ENCODE measurements at places on chromosomes 5 and 9.

DNA sequence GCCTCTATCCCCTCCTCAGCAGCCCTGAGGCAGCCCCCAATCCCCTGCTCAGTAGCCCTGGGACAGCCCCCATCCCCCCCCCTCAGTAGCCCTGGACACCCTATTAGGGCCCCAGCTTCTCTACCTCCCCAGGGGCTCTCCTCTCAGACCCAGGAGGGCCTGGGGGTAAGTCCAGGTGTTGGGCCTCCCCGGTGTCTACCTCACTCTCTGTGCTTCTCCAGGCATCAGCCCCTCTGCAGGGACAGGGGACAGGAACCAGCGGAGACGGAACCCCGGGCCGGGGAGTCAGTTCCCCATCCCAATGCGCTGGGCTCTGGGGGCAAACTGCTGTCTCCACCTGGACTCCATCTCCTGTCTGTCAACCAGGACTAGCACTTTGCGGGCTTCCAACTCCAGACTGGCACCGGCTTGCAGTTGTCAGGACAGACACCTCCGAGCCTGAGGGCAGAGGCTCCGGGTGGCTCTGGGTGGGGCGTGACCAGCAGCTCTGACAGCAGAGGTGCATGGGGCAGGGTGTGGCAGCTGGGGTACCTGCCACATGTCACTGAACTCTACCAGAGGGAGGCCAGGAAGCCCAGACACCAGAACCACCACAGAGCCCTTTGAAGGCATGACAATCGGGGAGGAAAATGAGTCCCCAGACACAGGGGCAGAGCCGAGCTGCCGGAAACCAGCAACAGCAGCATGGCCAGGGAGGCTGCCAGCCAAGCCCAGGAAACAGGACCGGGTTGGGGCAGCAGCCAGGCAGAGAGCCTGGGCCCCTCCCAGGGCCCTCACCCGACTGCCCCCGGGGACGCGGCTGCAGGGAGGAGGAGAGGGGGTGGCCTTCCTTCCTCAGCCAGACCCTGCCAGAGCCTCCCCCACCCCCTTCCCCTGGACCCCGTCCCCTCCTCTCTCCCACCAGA is 17.7 kb upstream of the UBAC1 start:
- H3K27ac ChIP-seq, result no peak overlapping the region
- 0 out of 2 replicates have a peak, but pooled peaks cover 4% of the 10 kb centered on the region for H3K4me1 ChIP-seq
- DNase-seq, result no peak
- no peak overlapping the region for H3K4me3 ChIP-seq

DNA sequence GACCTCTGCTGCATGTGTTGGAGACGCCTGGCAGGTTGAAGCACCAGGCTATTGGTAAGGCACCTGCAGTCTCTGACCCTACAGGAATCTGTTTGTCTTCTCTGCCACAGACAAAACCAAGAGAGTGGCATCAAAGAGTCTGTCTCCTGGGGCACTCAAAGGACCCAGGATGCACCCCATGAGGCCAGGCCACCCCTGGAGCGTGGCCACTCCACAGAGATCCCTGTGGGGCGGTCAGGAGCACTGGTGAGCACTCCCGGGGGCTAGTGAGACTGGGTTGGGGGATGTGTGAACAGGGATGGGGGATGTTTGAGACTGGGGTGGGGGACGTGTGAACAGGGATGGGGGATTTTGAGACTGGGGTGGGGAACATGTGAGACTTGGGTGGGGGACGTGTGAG is 240.3 kb downstream of the CACNA1B start:
- no peak for DNase-seq
- H3K27ac ChIP-seq, result no peak overlapping the region
- H3K4me3 ChIP-seq, result no peak overlapping the region
- H3K36me3 ChIP-seq, result peaks cover 53% of the 10 kb centered on the region
- peaks cover 14% of the 10 kb centered on the region for H3K27me3 ChIP-seq

DNA sequence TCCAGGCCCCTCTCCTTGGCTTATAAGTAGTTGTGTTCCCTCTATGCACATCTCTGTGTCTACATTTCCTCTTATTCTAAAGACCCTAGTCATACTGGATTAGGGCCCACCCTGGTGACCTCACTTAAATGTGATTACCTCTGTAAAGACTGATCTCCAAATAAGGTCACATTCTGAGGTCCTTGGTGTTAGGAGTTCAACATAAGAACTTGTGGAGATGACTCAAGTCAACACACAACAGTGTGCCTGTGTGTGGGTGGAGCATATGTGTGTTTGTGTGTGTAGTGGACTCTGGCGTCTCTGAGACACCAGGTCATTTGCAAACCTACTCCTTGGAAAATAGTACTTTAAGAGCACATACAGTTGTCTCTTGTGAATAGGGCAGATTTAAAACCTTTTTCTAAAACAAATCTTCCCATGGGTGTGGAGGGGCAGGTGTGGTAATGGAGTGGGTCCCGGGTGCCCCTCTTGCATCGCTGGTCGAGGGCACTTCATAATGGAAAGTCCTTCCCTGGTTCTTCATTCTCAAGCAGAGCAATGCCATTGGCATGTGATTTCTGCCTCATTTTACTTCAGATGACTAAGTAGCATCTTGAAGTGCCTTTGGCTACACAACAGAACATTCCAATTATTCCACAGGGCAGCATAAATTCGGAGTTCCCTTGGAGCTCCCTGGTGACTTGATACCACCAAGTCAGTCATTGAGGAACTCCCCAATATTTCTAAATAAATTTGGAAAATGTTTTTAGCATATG is 84.4 kb downstream of the C9orf152 start:
- peak overlapping the region; percentile 47 for H3K27ac ChIP-seq
- H3K4me1 ChIP-seq, result peaks cover 86% of the 10 kb centered on the region
- H3K4me3 ChIP-seq, result no peak overlapping the region
- DNase-seq, result no peak

- H3K27me3 ChIP-seq, result no peaks in the 10 kb centered on the region
- peaks cover 67% of the 10 kb centered on the region for H3K36me3 ChIP-seq
- no peak overlapping the region for H3K4me3 ChIP-seq
- H3K27ac ChIP-seq, result no peak overlapping the region
- H3K4me1 ChIP-seq, result no peaks in the 10 kb centered on the region
These were observed 19.9 kb upstream of the SLC6A3 start for GRCh38 chr5:1465117-1465516.

DNA sequence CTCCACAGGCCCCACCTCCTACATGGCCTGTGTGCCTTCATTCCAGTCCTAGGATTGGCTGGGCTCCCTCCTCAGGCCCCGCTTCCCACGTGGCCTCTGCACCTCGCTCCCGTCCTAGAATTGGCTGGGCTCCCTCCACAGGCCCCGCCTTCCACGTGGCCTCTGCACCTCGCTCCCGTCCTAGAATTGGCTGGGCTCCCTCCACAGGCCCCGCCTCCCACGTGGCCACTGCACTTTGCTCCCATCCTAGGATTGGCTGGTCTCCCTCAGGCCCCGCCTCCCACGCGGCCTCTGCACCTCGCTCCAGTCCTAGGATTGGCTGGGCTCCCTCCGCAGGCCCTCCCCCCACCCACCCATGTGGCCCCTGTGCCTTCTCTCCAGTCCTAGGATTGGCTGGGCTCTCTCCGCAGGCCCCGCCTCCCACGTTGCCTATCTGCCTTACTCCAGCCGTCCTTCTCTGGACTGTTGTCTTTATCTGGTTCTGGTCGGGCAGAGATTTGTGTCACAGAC is 45.3 kb upstream of the CACNA1B start:
- no peaks in the 10 kb centered on the region for H3K4me1 ChIP-seq
- no peak overlapping the region for H3K27ac ChIP-seq
- DNase-seq, result no peak
- H3K27me3 ChIP-seq, result no peaks in the 10 kb centered on the region
- H3K36me3 ChIP-seq, result peaks cover 35% of the 10 kb centered on the region

DNA sequence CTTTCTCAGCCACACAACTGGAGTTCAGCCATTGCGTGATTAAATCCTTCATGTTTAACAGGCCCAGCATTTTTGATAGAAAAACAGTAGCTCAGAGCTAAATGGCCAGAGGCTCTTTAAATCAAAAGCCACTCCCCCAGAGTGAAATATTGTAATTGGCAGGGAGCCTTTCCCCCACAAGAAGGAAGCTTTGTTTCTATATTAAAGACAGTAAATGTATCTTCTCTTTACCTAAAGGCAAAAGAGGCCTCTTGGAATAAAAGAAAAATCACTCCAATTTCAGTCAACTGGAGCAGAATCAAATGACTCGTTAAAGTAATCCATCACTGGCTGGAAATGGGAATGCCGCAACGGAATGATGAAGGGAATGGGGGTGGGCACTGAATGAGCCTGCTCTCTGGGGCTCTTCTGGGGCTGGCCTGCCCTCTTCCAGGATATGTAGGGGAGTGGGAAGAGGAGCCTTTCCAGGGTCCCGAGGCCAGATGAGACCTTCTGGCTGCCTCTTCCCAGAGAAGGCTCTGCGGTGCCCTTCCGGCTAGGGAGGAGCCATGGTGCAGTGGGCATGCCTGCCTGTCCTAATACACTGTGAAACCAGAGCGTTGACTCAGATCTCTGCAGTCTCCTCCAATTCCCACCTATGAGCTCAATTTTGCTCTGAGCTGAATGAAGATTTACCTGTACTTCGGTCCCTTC is 45.2 kb downstream of the ANKDD1B start:
- H3K27me3 ChIP-seq, result no peaks in the 10 kb centered on the region
- peaks cover 23% of the 10 kb centered on the region for H3K4me1 ChIP-seq
- H3K4me3 ChIP-seq, result no peak overlapping the region
- H3K36me3 ChIP-seq, result no peaks in the 10 kb centered on the region
- no peak overlapping the region for H3K27ac ChIP-seq

DNA sequence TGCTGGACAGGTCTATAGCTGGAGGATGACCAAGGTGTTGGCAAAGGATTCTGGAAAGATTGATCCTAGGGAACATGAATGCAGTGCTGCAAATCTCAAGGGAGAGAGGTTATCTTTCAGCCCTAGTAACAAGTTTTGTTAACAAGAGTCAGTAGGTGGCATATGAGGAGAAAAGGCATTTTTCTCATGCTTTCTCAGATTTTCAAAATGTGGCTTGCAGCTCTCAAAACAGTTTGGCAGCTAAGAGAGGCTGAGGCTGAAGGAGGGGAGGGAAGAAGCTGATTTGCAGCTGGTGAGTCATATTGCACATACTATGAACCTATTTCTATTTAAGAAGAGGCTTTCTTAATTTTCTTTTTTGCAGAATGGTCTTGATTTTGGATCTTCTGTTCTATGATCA is 64.3 kb upstream of the PCA3 start:
- DNase-seq, result no peak
- H3K4me1 ChIP-seq, result peaks cover 11% of the 10 kb centered on the region
- H3K4me3 ChIP-seq, result no peak overlapping the region
- H3K27ac ChIP-seq, result no peak overlapping the region

- DNase-seq, result no peak
- no peaks in the 10 kb centered on the region for H3K4me1 ChIP-seq
- no peak overlapping the region for H3K27ac ChIP-seq
- H3K4me3 ChIP-seq, result no peak overlapping the region
- H3K27me3 ChIP-seq, result no peaks in the 10 kb centered on the region
These were observed 308.0 kb downstream of the MCTP1 start for GRCh38 chr5:94976853-94977252.

GRCh38 chr5:67511911-67512310 is 315.3 kb upstream of the CD180 start:
- H3K27ac ChIP-seq, result no peak overlapping the region
- DNase-seq, result no peak
- no peaks in the 10 kb centered on the region for H3K27me3 ChIP-seq
- peaks cover 12% of the 10 kb centered on the region for H3K4me1 ChIP-seq
- H3K36me3 ChIP-seq, result no peaks in the 10 kb centered on the region

DNA sequence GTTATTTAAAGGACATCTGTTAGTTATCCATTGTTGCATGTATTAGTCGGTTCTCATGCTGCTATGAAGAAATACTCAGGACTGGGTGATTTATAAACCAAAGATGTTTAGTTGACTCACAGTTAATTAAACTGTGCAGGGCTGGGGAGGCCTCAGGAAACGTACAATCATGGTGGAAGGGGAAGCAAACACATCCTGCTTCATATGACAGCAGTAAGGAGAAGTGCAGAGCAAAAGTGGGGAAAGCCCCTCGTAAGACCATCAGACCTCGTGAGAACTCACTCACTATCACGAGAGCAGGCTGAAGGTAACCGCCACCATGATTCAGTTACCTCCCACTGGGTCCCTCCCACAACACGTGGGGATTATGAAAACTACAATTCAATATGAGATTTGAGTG is 2064.1 kb downstream of the MAT2B start:
- H3K27me3 ChIP-seq, result no peaks in the 10 kb centered on the region
- H3K4me3 ChIP-seq, result no peak overlapping the region
- DNase-seq, result no peak
- H3K36me3 ChIP-seq, result peaks cover 27% of the 10 kb centered on the region
- no peak overlapping the region for H3K27ac ChIP-seq

DNA sequence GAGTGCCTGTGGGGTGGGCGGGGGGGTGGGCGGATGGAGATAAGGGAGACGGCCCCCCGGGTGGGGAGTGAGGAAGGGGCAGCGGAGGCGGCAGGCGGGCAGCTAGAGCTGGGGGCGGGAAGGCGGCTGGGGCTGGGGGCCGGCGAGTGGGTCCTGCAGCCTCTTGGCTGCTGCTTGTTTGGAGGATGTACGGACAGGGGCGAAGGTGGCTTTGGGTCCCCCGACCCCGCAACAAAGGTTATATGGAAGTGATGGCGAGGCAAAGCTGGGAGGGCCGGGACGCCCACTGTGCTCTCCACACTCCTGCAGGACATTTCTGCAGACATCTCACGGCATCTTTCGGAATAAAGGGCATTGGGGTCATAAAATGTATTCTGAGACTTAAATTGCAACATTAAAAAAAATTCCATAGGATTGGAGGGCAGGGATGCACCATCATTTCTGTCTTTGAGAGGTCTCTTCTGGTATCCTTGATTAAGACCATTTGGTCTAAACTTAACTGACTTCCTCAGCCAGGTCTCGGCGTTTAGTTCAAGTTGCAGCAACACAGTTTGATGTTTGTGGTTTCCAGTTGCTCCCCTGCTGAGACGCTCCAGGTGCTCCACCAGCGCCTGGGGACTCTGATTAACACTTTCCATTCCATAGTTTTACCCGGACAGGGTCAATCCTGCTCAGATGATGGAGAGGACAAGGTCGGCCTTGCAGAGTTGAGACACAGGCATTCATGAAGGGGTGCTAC is 101.6 kb upstream of the SSBP2 start:
- peak overlapping the region; percentile 95 for H3K27ac ChIP-seq
- peak; percentile 55 for DNase-seq
- no peaks in the 10 kb centered on the region for H3K36me3 ChIP-seq
- peaks cover 86% of the 10 kb centered on the region for H3K4me1 ChIP-seq
- H3K27me3 ChIP-seq, result no peaks in the 10 kb centered on the region

GRCh38 chr9:76103531-76104315 is 213.2 kb downstream of the PCSK5 start:
- peaks cover 14% of the 10 kb centered on the region for H3K36me3 ChIP-seq
- no peaks in the 10 kb centered on the region for H3K27me3 ChIP-seq
- no peak for DNase-seq
- H3K27ac ChIP-seq, result no peak overlapping the region

GRCh38 chr5:12772276-12772675 is 868.0 kb upstream of the CTNND2 start:
- peaks cover 6% of the 10 kb centered on the region for H3K36me3 ChIP-seq
- no peaks in the 10 kb centered on the region for H3K27me3 ChIP-seq
- H3K4me1 ChIP-seq, result no peaks in the 10 kb centered on the region
- DNase-seq, result no peak

DNA sequence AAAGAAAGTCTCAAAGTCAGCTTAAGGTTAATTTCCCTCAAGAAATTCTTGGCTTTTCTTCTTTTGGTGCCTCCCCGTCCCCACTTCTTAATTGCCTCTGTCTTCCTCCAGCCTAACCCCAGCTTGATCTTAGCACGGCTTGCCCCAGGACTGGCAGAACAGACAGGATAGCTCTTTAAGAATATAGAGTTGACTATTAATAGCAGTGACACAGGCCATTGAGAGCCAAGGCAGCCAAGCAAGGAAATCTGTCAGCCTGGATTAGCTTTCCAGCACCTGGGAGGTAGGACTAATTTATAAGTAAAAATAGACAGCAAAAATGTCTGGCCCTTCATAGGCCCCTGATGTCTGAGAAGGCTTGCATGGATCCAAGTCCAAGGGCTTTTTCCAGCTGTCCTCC is 384.6 kb upstream of the SLC30A5 start:
- H3K27me3 ChIP-seq, result no peaks in the 10 kb centered on the region
- no peak for DNase-seq
- no peaks in the 10 kb centered on the region for H3K36me3 ChIP-seq
- peaks cover 6% of the 10 kb centered on the region for H3K4me1 ChIP-seq
- H3K4me3 ChIP-seq, result no peak overlapping the region
- H3K27ac ChIP-seq, result no peak overlapping the region

All from WTC11 (cell line).